Activated naive CD8-positive, alpha-beta T cell treated with anti-CD3 and anti-CD28 coated beads, Interleukin-2, amount 10 ng/mL, durations not matched to agents 7 days and 5 days (primary cell): ENCODE measurements at places on chromosomes 6 and 20. TPM values are rescaled to one million over a fixed set of nuclear protein-coding genes. Genes with fewer than 3 reads are reported as not detected.

Gene PSORS1C2
- total RNA-seq, result not detected

Gene NOTCH4
- 0.79 TPM for total RNA-seq

Gene TGM2
- total RNA-seq, result 0.43 TPM

Gene LGSN
- total RNA-seq, result 0.17 TPM

Gene DEFB125
- total RNA-seq, result not detected

Gene NEURL2
- 5.3 TPM for total RNA-seq

Gene GJE1
- total RNA-seq, result not detected
